ENCODE measurements at places on chromosomes 7 and 10.

GRCh38 chr10:15541376-15541775 lies 170.3 kb upstream of the FAM171A1 start:
- no peak for DNase-seq

DNA sequence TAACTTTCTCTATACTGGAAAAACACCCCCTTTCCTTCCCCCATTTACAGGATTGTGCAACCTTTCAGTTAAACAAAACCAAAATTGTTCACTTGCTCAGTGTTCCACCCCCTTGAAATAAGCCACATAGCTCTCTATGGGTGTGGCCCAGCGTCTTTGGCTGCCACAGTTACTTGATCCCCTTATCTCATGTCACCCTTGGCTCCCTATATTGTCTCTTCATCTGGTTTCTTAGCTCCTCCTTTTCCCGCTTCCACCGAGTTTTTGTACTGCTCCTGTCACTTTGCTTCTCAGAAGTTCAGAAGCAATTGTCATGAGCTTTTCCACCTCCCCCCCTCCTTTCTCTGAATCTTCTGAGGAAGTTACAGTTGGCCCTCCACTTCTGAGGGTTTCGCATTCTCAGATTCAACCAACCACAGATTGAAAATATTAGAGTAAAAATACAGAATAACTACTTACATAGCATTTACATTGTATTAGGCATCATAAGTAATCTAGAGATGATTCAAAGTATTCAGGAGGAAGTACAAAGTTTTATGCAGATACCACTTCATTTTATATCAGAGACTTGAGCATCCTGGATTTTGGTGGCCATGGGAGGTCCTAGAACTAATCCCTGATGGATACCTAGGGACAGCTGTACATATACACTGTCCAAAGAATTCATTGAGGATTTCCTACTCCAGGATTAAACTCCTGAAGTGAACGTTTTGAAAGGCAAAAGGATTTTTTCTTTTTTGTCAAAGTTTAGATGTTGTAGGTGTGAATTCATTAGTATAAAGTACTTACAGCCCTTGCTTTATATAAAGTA lies 60.4 kb downstream of the ADD3 start:
- DNase-seq: no peak

DNA sequence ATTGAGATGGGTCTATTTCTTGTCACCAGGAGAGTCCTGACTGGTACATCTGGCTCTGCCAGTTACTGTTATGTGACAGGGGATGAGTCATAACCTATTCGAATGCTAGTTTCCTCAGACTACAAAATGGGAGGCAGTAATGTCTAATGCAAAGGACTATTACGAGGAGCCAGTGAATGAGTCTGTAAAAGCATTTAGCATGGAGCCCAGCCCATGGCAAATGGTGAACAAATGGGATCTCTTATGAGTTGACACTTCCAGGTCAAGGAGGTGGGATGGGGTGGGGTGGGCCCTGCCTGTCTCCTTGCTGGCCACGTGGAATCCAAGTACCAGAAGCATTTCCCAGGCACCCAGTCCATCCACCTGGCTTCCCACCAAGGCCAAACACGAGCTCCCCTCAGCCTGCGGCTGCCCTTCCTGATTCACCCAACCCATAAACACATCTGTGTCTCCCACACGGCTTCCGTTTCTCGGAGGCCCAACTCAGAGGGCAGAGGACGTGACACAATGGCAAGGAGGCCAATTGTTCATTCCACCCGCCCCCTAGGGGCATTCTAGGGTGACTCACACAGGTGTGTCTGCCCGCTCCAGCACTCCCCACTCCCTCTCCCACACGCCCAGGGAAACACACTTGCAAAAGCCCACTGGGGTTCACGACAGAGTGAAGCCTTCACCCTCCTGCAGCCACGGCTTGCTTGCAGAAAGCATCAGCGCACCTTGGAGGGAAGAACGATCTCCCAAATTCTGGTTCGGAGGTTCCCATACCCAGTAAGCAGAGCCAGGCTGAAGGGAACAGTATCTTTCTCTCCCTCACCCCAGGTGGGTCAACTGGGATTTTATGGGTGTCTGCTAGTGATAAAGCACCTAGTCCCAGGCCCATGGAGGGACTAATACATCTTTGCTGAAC lies 109.8 kb downstream of the SH3PXD2A start:
- DNase-seq: peak; percentile 66

DNA sequence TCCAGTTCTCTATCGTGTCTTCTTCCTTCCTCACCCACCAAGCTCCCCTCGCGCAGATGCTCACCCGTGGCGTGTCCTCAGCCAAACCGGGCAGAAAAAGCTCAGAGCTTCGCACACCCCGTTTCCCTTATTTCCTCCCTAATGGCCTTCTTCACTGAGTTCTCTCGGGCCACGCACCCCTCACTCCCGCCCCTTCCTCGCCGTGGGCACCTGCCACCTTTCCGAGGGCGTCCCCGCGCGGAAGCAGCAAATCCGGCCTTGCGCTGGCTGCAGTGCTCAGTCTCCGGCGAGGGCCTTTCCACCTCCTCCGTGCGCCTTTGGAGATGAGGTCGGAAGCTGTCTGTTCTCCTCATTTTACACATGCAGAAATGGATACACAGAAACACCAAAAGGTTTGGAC lies 12.4 kb upstream of the CALML3 start:
- no peak for DNase-seq

DNA sequence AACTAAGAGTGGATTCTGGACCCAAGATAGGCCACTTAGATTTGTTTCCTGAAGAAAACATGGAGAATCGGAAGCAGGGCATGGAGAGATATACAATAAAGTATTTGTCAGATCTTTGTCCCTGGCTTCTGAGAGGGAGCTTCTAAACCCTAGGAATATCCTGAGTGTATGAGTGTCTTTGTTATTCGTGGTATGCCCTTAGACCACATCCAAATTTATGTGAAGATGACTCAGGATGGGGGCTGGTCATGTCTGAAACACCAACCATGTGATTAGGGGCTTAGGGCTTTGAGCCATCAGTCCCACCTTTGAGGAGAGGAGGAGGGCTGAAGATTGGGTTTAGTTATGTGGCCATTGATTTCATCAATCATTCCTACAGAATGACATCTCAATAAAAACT lies 69.7 kb upstream of the PLPP4 start:
- no peak for DNase-seq

GRCh38 chr7:37212556-37212955 lies 236.1 kb downstream of the ELMO1 start:
- no peak for DNase-seq

GRCh38 chr10:8312781-8313180 lies 258.3 kb downstream of the GATA3 start:
- no peak for DNase-seq

DNA sequence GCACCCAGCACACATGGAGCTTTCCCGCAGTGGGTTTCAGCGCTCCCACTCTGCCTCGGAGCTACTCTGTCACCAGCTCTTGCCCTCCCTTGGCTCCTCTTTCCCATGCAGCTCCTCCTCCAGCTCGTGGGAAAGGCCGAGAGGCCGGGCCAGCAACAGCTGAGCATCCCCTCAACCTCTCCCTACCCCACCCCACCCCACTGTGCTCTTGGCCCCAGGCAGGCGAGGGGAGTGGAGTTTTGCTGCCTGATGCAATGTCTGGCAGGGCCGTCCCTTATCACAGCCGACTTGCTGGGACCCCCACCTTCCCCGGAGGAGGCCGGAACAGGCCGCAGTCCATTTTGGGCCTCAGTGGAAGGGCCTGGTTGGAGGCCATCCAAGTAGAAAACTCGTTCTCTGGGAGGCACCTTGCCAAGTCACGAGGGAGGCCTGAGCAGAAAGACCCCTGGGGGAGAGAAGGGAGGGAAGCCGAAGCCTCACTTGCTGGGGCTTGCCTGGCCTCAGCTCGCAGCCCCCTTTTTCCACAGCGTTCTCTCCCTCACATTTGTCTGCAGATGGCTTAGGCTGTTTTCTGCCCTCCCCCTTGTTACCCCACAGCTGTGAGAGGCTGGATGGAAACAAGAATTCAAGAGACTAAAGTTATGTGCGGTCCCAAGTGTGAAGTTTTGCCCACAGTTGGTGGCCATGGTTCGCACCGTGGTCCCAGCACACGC lies 35.3 kb downstream of the CHST3 start:
- no peak for DNase-seq

DNA sequence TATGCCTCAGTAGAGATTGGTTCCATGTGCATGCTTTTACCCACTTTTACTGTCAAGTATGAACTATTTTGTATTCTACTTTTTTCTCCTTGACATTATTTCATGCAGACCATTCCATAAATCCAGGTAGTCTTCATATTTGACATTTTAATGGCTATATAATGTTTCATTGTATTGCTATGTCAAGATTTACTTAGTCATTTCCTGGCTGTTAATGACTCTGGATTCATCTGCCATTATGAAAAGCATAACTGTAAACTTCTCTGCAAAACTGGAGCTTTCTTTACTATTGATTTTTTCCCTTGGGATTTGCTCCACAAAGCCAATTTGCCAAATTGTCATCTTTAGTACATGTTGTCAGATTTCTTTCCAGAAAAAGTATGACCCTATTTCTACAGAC lies 6.8 kb upstream of the MSRB2 start:
- DNase-seq: no peak

GRCh38 chr10:50605269-50605950 lies 18.3 kb downstream of the SGMS1 start:
- DNase-seq: no peak

- no peak for DNase-seq
Observed at GRCh38 chr7:127949769-127950222, 81.4 kb downstream of the LRRC4 start.

- no peak for DNase-seq
Observed at GRCh38 chr7:53609185-53609584, 573.8 kb downstream of the POM121L12 start.

DNA sequence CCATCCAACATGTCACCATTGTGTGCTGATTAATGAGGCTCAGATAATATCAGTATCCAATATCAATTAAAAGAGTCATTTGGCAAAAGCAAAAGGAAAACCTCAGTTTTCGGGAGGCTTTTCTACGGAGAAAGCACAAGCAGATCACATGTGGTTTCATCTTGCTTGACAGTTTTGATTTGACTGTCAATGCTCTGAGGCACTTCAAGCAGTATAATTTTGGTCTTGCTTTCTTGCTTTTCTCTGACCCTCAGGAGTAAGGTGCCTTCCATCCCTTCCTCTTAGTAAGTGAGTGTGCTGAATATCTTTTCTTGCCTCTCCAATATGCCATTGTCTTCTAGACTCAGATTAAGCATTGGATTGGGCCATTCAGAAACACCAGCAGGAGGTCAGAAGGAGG lies 115.5 kb upstream of the CALCR start:
- DNase-seq: no peak

- no peak for DNase-seq
Observed at GRCh38 chr10:1208366-1209311, 152.5 kb downstream of the WDR37 start.

DNA sequence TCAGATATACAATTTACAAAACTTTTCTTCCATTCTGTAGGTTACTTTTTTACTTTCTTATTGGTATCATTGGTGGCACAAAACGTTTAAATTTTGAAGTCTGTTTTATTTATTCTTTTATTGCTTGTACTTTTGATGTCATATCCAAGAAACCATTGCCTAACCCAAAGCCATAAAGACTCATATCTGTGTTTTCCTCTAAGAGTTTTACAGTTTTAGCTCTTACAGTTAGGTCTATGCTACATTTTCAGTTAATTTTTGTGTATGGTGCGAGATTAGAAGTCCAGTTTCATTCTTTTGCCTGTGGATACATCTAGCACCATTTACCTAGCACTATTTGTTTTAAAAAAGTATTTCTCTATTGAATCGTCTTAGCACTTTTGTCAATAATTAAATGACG lies 53.7 kb downstream of the BLNK start:
- no peak for DNase-seq

DNA sequence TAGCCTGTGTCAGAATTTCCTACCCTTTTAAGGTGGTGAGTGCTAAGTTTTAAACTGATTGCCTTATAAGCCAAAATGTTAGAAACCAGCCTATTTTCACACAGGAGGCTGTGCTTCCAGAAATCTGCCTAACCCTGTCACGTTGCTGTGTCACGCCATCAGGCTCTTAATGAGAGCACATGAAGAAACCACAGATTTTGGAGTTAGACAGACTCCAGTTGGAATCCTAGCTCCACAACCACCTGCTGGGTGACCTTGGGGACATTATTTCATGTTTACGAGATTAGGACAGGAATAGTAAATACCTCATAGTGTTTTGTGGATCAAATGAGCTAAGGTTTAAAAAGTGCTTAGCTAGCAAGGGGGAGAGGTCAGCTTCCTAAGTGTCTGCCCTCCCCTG lies 321.8 kb downstream of the DPP6 start:
- DNase-seq: no peak

DNA sequence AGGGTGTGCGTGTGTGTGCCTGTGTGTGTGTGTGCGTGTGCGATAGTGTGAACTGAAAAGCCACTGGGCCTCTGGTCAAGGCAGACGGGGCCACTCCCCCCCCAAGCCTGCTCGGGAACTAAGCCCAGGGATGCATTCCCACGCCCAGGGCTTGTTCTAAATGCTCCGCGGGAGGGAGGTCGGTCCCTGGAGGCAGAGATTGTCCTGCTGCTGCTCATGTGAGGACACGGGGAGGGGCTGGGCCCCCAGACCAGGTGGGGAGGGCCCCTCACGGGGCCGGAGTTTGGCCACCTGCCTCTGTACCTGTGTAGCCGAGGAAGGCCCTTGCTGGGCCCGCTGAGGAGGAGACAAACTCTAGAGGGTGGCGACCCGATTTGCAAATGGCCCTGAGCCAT lies 93.9 kb downstream of the PDGFA start:
- DNase-seq: no peak

- DNase-seq: peak; percentile 51
Observed at GRCh38 chr10:7407368-7408290, 3.2 kb downstream of the SFMBT2 start.

GRCh38 chr7:50300336-50300735 lies 4.2 kb upstream of the IKZF1 start:
- no peak for DNase-seq

DNA sequence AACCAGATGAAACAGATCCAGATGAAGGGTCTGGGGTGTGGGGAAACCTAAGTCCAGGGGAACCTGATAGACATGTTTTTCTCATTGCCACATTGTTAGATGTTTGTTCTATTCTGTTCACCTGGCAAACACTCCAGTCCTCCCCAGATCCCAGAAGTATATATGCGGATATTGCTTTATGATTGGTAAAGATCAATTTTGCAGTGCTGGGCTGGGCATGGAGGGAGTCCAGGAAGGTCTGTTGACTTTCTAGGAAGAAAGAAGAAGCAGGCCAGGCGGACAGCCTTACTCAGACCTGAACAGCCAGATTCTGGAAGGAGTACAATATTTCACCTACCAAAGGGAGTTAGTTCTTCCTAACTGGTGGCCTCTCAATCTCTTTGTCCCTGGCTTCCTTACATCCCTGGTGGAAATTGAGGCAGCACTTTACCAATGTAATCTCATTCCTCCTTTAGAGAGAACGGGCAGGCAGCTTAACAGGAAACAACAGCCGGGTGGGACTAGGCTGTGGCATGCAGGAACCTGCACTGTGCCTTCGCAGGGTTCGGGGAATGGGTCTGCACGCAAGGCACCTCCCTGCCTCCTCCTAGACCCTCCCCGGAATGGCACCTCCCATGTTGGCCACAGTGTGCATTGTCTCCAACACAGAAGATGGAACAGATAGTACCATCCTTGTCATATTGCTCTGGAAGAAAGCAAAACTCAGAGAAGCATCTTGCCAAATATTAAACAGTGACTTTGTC lies 930 bp downstream of the GIMAP6 start:
- DNase-seq: peak; percentile 48
